A549 treated with Mapracorat at 1 μM for 4 hours (cell line): ENCODE measurements at places on chromosomes 11 and 22. TPM values are rescaled to one million over a fixed set of nuclear protein-coding genes. Genes with fewer than 3 reads are reported as not detected.

Gene PARVA
- total RNA-seq = 24.1 to 26.2 TPM (median 24.9 TPM) in 5 replicates

Gene JRKL
- total RNA-seq = 4.5 to 6.6 TPM (median 5.2 TPM) in 5 replicates

Gene LRRC4C
- not detected in 5 replicates for total RNA-seq

Gene SCGB1C1
- not detected in 5 replicates for total RNA-seq

Gene CECR2
- 0.06 to 0.14 TPM (median 0.10 TPM) in 5 replicates for total RNA-seq

Gene SMIM35
- 0.04 TPM in 1 of 5 replicates, not detected in the others for total RNA-seq

Gene OR5B21
- not detected in 5 replicates for total RNA-seq

Gene APOA5
- total RNA-seq = not detected in 5 replicates

Gene RTN4R
- 7.0 to 14.6 TPM (median 12.4 TPM) in 5 replicates for total RNA-seq

Gene OR52B4
- total RNA-seq = not detected in 5 replicates

Gene PPP1R14B
- 240 to 390 TPM (median 370 TPM) in 5 replicates for total RNA-seq

Gene SLC17A6
- not detected in 5 replicates for total RNA-seq

Gene MS4A12
- not detected in 5 replicates for total RNA-seq

Gene KDM4D
- total RNA-seq = 0.30 to 0.51 TPM (median 0.42 TPM) in 5 replicates

Gene TMEM45B
- total RNA-seq = 0.07 to 0.22 TPM (median 0.11 TPM) in 3 of 5 replicates, not detected in the others

Gene OR2AT4
- not detected in 5 replicates for total RNA-seq

Gene THRSP
- not detected in 5 replicates for total RNA-seq

Gene TUBA8
- 0.26 to 1.2 TPM (median 0.85 TPM) in 5 replicates for total RNA-seq
